Hypothalamus (tissue), 51 donors: ENCODE measurements at places on chromosomes 11 and 22.

GRCh38 chr11:126212089-126212660 lies 593 bp downstream of the FAM118B start:
- DNase-seq, result no peak

DNA sequence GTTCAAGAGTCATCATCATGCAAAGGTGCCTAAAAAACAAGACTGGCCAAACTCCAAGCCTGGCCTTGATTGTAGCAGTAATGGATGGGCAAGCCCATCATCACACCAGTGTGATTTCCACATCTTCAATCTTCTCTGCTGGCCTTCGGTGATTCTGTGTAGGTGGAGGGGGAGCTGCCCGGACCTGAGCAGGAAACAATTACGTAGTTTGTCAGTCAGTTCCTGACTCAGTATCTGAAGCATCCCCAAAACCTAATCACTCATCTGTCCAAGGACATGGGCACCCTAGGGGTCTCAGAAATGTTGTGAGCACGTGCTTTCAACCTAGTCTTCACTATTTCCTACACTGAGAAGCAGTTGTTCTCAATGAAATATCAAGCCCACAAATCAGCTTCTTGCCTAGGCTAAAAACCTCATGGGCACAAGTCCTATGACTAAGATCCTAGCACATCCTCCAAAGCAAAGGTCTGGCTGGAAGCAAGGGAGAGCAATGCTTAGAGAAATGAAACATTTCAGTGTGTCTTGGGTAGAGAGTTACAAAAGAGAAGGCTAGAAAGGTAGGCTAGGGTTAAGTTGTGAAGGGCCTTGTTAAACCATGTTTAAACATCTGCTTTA lies 24.6 kb downstream of the ATG16L2 start:
- DNase-seq, result no peak

DNA sequence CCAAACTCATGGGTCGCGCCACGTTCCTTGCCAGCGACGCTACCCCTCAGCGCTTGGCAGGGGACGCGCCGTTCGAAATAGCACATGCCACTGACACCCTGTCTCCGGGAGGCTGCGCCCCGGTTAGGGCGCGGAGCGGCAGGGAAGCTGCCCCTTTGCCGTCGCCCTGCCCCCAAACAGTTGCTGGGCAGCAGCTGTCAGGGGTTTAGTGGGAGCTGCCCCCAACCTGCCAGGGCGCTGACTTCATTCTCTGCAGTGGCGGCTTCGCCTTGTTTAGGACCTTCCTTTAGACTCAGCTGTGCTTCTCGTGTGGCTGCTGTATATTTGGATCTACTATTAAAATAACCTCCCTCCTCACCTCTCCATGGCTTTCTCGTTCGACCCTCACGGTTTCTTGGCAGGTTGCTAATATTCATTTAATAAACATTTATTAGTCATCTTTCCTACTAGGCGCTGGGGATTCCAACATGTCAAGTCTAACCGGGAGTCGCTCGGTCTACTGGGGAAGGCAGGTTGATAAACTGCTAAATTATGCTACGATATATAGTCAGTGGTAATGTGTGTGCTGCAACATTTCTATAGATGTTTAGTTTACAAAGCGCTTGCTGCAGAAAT lies 782 bp downstream of the TMEM109 start:
- DNase-seq, result no peak

DNA sequence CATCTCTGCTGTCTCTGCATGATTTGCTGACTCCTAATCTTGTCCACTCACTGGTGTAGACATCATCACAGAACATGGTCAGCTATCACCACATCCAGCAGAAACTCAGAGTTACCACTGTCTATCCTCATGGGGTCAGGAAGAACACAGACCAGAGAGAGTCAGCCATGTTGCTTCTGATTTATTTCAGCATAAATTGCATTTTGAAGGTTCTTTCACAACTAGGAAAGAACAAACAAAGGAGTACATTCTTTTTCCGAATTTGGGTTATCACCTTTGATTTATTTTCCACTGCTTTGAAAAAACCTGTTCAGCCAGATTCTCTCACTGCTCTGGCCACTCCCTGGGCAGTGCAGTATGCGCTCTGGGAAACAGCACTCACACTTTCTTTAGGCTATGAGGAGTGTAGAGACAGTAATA lies 172.0 kb upstream of the MTMR2 start:
- DNase-seq, result no peak

DNA sequence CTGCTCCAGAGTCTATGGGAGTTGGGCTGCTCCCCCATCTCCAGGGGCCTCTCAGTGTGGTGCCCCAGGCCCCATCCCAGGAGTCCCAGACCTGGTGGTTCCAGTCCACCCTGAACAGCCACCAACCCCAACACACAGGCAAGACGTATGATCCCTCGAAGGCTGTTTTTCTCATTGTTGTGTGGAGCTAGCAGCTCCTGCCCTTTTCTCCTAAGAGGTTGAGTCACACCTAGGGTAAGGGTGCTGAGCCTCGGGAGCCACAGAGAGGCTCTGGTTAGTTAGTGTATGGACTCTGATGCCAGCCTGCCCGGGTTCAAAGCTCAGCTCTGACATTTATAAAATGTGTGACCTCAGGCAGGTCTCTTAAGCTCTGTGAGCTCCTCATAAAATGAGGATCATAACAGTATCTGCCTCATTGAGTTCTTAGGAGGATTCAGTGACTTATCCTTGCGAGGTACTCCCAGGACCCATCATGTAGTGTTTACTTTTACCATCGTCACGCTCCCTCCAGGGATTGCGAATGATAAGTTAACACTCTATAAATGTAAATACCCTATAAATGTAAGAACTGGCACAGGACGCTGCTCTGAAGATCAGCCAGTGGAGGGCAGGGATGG lies 47.2 kb downstream of the FBLN1 start:
- DNase-seq, result no peak

DNA sequence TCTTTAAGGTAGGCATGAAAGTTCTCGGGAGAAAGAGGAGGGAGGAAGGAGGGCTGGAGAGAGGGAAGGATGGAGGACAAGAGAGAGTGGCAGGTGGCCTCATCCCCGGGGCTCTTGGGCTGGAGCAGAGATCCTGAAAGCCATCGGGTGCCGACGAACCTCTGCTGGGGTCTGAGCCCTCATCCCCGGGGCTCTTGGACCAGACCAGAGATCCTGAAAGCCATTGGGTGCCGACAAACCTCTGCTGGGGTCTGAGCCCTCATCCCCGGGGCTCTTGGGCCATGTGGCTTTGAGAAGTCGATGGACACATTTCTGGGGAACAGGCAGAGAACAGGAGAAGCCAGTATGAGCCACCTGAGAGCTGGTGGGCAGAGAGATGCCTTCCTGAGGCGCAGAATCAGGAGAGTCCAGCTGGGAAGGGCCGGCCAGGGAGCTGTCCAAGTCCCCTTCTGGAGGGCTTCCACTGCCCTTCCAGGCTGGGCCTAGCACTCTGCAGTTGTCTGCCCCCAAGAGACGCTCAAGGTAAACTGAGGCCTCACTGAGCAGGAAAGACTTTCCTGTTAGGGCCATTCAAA lies 1398.1 kb downstream of the BRD1 start:
- DNase-seq, result no peak

DNA sequence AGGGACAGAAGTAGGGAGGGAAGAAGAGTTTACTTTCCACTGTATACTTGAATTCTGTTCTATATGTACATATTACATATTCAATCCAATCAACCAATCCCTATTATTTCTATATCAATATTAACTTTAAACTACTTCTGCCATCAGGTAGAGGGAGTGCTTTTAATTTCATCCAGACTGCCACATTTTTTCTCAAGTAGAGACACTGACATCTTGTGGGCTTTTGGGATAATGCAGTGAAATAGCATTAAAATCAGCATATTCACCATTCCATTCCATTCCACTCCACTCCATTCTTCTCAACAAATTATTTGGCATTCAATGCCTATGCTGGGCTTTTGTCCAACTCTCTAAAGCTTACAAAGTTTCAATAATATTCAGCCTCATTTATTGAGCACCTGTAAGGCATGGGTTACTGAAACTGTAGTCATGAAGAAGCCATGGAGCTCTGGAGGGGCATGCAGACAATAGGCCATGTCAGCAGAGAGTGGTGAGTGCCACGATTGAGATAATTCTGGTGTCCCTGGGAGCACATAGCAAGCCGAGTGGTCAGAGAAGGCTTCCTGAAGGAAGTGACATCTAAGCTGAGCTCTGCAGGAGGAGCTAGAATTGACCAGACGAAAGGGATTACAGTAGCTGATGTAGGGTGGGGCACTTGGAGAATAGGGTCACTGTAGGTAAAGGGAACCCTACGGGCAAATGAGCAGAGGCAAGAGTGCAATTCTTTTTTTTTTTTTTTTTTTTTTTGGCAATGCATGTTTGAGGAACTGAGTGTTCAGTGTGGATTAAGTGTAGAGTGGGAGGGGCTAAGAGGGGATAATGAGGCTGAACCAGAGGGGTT lies 12.8 kb upstream of the CLPB start:
- DNase-seq, result no peak

GRCh38 chr22:39353346-39353745 lies 3.6 kb downstream of the SYNGR1 start:
- DNase-seq, result no peak

GRCh38 chr22:40862013-40862412 lies at the start of gene DNAJB7:
Gene DNAJB7 (minus strand): TSS chr22:40862113. CDS start chr22:40861994, 119 bp downstream.
- no peak for DNase-seq

DNA sequence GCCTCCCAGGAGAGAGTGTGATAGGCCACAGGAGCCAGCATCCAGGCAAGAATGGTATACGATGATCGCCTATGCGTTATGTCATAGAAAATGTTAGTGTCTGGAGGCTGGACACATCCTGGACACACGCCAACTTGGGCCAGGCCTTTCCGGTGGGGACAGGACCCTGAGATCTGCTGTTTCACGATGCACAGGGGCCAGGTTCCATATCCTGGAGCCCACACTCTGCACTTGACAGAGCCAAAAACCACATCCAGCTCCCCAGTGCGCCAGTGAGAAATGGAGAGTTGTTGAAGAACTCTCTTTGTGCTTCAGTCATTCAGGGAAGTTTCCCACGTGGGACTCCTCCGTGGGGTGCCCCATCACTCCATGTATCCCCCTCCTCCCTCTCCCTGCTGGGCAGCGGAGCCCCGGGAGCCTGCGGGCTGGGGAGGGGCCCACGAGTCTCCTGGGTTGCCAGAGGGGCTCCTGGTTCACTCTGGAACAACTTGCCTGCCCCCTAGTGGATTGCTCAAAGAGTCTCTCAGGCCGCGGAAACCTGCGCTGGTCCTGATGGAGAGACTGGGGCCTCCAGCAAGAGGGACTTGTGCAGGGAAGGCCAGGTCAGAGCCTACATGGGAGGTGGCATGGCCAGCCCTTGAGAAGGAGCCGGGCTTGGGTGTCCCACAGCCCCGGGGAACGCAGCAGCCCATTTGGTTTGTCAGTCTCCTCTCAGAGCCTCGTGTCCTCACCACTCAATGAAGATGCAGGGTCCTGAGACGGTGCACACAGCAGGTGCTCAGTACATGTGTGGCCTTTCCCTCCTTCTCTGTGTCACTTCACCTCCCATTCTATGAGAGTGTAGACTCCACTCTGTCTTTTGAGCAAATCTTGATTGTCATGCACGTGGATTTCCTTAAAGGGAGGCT lies 10.2 kb upstream of the LRRC32 start:
- DNase-seq, result peak; percentile 48

- peak; percentile 52 for DNase-seq
Observed at GRCh38 chr22:46149512-46150033, 753 bp upstream of the PPARA start.

GRCh38 chr11:132499661-132500060 lies 1032.6 kb downstream of the OPCML start:
- DNase-seq, result no peak

DNA sequence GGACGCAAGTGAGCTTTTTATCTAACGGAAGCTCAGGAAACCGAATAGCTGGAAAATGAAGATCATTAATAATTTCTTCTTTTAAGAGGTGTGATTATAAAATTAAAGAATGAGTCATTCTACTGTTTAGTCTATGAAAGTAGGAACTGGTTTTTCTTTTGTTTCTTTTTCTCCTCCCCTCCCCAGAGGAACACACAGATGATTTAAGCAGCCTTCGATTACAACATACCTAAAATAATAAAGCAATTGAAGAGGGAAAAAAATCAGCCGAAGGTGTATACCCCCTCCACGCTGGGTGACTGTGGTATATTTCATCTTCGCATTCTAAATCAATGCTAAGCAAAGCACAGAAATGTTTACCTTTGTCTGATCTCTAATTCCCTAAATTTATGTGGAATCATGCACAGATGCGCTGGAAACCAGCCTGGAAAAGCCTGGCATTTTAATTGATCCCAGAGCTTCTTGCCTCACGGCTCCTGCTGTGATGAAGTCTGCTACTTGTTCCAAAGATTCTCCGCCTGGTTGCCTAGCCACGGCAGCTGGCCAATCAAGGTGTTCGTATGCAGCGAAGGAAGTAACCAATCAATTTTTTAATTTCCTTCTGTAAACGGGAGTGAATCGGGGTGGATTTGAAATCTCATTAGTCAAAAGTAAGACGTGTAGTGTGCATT lies 133.9 kb downstream of the FANCF start:
- peak; percentile 20 for DNase-seq

DNA sequence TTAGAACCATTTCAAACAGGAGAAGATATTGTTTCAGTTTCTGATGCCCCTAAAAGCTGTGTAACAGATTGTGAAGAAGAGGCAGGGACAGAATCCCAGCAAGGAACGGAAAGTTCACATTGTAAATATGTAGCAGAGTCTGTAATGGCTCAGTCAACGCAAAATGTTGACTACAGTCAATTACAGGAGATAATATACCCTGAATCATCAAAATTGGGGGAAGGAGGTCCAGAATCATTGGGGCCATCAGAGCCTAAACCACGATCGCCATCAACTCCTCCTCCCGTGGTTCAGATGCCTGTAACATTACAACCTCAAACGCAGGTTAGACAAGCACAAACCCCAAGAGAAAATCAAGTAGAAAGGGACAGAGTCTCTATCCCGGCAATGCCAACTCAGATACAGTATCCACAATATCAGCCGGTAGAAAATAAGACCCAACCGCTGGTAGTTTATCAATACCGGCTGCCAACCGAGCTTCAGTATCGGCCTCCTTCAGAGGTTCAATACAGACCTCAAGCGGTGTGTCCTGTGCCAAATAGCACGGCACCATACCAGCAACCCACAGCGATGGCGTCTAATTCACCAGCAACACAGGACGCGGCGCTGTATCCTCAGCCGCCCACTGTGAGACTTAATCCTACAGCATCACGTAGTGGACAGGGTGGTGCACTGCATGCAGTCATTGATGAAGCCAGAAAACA lies 40.8 kb downstream of the IGLL1 start:
- DNase-seq, result peak; percentile 81

DNA sequence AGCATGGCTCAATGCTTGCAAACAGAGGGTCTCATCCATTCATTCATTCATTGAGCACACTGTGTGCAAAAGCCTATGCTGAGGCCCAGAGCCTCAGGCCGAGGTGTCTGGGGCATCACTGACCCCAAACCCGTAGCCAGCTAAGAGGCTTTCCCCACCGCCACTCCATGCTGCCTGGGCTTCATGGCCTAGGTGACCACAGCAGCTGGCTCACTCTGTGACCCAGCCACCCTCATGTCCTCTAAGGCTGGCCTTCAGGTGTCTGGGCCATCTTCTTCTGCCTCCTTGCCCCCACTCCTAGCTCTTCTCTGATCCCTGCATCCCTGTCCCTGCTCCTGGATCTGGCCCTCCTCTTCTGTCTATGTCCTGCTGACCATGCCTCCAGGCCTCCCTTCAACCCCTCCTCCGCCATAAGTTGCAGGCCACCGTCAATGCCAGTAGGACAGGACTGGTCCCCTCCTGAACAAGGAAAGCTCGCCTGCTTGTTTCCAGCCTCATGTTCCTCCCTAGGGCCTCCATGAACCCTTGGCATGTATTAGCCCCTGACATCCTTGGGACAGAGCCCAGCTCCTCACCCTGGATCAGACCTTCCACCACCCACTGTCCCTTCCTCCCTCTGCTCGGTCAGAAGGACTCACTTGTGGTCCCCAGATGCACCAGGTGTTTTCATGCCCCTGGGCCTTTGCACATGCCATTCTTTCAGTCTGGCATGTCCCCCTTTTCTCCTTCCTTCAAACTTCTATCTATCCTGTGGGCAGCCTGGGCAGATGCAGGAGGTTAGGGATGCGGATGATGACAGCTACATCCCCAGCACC lies 92.8 kb downstream of the MYEOV start:
- no peak for DNase-seq
